ENCODE measurements at places on chromosomes 7 and 10. TPM values are rescaled to one million over a fixed set of nuclear protein-coding genes. Genes with fewer than 3 reads are reported as not detected.

Gene STEAP1
- 13.8 TPM for total RNA-seq

Gene GSTO2
- 5.1 TPM for total RNA-seq

DNA sequence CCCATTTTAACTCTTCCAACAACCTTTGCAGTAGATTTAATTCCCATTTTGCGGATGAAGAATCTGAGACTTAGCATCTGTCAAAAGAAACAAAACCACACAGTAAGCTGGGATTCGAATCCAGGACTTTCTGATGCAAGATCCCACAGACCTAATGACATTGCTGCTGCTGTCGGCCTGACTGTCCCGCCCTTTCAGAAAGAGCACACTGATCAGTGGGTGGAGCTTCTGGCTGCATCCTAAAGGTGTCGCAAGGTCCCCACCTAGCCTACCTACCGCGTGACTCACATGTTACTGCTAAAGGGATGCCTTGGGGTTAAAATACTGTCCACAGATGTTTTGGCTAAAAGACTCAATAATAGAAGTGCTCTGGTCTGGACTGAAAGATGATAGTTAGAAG, 134.7 kb downstream of the EMX2 start:
- DNase-seq, result no peak

Gene CDHR1
- total RNA-seq, result 1.3 TPM

Gene ABCC2
- 0.72 TPM for total RNA-seq

DNA sequence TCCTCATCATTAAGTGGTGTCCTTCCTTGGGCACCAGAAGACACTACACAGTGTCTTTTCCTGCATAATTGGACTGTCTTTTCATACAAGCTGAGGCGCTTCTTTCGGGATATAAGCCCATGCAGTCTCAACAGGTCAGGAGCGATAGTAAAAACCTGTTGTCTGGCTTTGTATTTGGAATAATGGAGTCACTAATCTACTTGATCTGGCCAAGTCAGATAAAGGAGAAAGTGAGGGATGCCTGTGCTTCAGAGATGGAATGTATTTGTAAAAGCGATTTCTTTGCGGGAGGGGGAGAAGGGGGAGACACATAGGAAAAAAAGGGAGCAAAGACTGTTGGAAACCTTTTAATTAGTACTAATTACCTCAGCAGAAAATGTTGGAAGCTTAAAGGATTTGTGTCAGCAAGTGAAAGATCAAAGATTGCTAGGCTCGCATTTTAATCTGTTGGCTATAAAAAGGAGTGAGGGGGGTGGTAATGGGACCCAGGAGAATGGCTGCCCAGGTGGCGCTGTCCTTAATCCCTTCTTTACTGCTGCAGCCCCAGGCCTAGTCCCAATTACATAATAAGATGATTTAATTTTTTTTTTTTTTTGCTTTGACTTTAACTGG, 581.4 kb downstream of the LRMDA start:
- no peak for DNase-seq

Measured in tongue (tissue), 3 donors.